ENCODE measurements at places on chromosomes 16 and 17. TPM values are rescaled to one million over a fixed set of nuclear protein-coding genes. Genes with fewer than 3 reads are reported as not detected.

GRCh38 chr17:19987897-19988296 is 10.3 kb upstream of the AKAP10 start:
- DNase-seq: no peak

DNA sequence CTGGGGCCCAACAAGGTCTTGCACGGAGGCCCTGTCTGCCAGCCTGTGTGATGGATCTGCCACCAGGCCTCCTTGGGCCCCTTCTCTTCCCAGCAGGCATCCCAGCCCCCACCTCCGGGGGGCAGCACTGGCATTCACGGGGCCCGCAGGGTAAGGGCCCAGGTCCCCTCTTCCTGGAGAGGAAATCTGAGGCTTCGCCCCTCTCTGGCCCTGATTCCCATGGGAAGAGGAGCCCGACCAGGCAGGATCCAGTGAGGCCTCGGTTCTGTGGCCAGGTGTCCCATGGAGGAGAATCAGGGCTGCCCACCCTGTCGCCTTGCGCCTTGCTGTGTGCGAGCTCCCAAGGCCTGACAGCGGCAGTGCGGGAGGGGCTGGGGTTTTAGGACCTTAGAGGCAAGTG is 48.4 kb downstream of the PDPK1 start:
- no peak for DNase-seq

DNA sequence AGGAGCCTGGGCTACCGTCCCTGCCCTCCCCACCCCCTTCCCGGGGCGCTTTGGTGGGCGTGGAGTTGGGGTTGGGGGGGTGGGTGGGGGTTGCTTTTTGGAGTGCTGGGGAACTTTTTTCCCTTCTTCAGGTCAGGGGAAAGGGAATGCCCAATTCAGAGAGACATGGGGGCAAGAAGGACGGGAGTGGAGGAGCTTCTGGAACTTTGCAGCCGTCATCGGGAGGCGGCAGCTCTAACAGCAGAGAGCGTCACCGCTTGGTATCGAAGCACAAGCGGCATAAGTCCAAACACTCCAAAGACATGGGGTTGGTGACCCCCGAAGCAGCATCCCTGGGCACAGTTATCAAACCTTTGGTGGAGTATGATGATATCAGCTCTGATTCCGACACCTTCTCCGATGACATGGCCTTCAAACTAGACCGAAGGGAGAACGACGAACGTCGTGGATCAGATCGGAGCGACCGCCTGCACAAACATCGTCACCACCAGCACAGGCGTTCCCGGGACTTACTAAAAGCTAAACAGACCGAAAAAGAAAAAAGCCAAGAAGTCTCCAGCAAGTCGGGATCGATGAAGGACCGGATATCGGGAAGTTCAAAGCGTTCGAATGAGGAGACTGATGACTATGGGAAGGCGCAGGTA is 762 bp downstream of the CDK12 start:
- no peak for DNase-seq

- DNase-seq: peak; percentile 2
Measured at GRCh38 chr16:72066747-72067146, 3.7 kb downstream of the HPR start.

GRCh38 chr16:58912571-58912970 is 178.5 kb upstream of the GOT2 start:
- no peak for DNase-seq

DNA sequence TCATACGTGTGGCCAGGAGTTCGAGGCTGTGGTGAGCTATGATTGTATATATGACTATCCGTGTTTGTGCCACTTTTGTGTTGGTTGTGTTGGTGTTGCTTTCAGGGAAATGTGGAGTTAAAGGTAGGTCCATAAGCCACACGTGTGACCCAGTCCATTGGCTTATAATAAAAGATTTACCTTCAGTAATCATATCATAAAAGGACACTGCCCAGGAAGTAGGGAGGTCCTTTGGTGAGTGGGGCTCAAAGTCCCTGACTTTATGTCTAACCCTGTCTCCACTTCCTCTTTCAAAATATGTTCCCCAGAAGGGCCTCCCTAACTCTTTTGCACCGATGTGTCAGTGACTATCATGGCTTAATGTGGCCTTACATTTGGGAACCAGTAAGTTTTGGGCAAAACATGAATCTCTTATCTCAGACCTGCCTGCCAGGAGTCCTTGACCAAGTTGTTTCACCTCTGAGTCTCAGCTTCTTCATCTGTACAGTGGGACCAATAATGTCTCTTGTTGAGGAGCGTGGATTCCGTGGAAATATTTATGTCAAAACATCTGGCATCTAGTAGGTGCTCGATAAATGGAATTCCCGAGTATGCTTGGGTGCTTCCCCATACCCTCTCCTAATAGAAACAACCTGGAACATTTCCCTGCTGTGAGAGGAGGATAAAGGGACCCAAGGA is 4.8 kb downstream of the TNP2 start:
- no peak for DNase-seq

The AHSP gene
- total RNA-seq: 43.8 TPM

The NXPH3 gene
- total RNA-seq: 0.52 TPM

DNA sequence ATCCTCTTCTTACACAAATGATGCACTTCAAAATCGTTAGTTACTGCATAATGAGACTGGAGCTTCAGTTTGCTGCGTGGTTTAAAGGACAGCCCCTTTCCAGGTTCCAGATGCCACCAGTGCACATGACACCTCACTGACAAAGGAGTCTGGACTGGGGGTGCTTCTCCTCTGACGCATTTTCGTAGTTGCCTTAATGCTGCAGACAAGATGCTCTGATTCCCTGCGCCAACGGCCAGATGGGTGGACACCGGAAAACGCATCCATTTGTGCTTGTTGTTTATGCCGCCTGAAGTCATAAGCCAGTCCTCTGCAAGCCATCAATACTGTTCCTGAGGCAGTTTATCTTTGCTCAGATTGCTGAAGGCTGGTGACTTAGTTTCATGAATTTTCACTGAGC is 16.0 kb downstream of the FBXO31 start:
- DNase-seq: no peak

- DNase-seq: no peak
Measured at GRCh38 chr16:69916462-69916861, 34.7 kb upstream of the CLEC18A start.

GRCh38 chr16:78362524-78363135 is 263.2 kb downstream of the WWOX start:
- DNase-seq: no peak

All from thymus (tissue), 14 donors.